ENCODE measurements at places on chromosomes 11 and 22.
A peak's percentile ranks its signal among the peaks of the same experiment; 100 is the strongest.

GRCh38 chr22:36765131-36765942 is 10.6 kb downstream of the IFT27 start:
- peaks cover 2% of the 10 kb centered on the region for H3K36me3 ChIP-seq
- no peaks in the 10 kb centered on the region for H3K27me3 ChIP-seq
- H3K27ac ChIP-seq: no peak overlapping the region
- no peaks in the 10 kb centered on the region for H3K4me1 ChIP-seq
- H3K4me3 ChIP-seq: no peak overlapping the region
- no peak for DNase-seq

DNA sequence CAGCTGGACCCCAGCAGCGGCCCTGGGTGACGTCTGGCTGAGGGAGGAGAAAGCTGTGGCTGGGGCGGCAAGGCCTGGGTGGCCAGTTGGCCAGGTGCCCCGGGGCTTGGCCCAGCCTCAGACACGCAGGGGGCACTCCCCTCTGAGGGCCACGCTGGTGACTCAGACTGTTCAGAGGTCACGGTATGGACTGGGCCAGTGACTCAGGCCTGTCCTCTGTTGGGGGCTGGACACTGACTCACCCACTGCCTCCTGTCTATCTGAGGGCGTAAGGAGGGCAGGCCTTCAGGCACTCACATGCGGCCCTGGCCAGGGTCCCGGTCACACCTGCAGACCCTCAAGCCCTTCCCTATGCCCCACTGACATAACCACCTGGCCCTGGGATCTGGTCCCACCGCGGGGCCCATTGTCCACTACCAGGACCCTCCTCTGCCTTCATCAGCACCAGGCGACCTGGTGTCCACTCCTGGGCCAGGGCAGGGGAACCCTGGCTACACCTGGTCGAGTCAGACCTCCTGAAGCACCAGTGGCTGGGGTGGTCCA is 3.7 kb upstream of the MUC5AC start:
- no peak for DNase-seq
- H3K27ac ChIP-seq: no peak overlapping the region
- H3K36me3 ChIP-seq: no peaks in the 10 kb centered on the region
- no peaks in the 10 kb centered on the region for H3K4me1 ChIP-seq
- no peak overlapping the region for H3K4me3 ChIP-seq

DNA sequence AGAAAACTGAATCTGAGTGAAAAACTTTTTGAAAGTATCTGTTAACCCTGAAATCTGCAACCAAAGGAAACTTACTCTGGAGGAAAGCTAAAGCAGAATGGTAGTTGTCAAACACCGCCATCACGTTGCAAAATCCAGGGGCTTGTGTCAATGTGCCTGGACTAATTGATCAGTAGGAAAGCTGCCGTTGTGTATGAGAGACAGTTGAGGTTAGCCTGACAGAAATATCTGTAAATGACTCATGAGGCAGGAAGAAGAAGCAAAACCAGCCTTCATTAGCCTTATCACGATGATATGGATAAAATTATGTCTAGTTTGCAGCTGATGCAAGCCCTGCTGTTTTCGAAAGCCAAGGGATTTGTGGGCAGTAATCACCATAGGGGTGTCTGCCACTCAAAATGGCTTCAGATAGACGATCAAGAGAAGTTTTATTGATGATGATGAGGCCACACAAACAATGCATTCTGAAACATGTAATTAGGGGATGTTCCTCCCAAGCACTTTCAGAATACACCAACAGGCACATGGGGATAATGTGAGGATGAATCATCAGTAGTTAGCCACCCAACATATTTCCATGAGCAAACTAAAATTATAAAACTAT is 8.9 kb downstream of the SCGB1A1 start:
- no peaks in the 10 kb centered on the region for H3K27me3 ChIP-seq
- peaks cover 30% of the 10 kb centered on the region for H3K4me1 ChIP-seq
- DNase-seq: no peak

DNA sequence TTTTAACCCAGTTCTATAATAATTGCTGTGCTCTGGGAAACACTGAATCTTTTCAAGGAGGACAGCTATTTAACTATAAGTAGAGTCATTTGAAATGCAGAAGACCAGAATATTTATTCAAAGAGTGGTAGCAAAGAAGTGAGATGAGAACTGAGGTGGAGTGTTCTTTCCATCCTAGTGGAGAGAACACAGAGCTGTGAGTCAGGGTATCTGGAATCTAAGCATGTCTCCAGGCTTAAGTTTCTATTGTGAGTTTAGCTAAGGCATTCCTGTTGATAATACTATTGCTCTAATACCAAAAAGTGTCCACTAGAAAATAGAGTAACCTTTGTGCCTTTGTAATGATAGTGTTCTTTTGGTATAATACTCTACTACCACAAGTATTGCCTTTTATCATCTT is 32.4 kb downstream of the JAM3 start:
- no peaks in the 10 kb centered on the region for H3K4me1 ChIP-seq
- no peaks in the 10 kb centered on the region for H3K36me3 ChIP-seq
- no peak overlapping the region for H3K4me3 ChIP-seq
- no peak for DNase-seq

DNA sequence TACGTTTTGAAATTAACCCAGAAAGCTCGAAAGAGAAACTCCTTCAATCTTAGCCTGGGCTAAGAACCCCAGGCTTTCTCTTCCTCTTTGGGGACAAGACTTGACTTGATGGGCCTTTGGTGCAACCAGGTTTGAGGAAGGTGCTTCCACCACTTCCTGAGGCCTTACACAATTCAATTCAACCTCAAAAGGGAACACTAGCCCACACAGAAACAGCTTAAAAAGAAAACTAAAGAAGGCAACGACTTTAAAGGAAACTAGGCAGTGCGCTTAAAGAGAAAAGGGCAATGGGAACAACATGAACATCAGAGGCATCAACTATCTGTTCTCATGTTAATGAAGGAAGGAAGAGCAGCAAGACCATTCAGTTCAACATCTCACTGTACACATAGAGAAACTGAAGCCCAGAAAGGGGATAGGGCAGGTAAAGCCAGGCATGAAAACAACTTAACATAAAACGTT is 24.8 kb downstream of the PAK1 start:
- H3K27me3 ChIP-seq: no peaks in the 10 kb centered on the region
- H3K36me3 ChIP-seq: no peaks in the 10 kb centered on the region
- H3K27ac ChIP-seq: no peak overlapping the region
- DNase-seq: no peak
- H3K4me3 ChIP-seq: no peak overlapping the region

GRCh38 chr11:133716602-133717001 is 128.7 kb downstream of the SPATA19 start:
- H3K4me3 ChIP-seq: no peak overlapping the region
- no peaks in the 10 kb centered on the region for H3K27me3 ChIP-seq
- H3K36me3 ChIP-seq: no peaks in the 10 kb centered on the region

DNA sequence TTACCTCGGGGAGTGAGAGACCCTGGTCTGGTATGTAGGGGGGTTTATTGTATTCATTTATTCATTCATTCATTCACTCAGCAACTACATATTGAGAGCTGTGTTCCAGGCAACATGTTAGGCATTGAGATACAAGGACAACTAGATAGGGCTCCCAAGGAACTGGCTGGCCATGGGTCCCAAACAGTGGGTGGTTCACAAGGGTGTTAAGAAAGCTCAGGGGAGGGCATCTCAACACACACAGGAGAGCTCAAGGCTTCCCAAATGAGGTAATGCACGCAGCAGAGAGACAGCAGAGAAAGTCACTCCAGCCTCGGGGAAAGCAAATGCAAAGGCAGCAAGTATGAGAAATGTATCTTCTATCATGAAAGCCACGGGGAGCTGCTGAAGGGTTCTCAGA is 51.8 kb downstream of the BTG4 start:
- no peaks in the 10 kb centered on the region for H3K36me3 ChIP-seq
- H3K27ac ChIP-seq: no peak overlapping the region
- no peak for DNase-seq
- no peaks in the 10 kb centered on the region for H3K27me3 ChIP-seq

GRCh38 chr11:7657306-7658025 is 15.8 kb downstream of the CYB5R2 start:
- no peak for DNase-seq
- H3K27ac ChIP-seq: no peak overlapping the region
- no peaks in the 10 kb centered on the region for H3K4me1 ChIP-seq
- H3K36me3 ChIP-seq: peaks cover 40% of the 10 kb centered on the region

- DNase-seq: no peak
- H3K4me1 ChIP-seq: no peaks in the 10 kb centered on the region
- H3K4me3 ChIP-seq: no peak overlapping the region
- no peaks in the 10 kb centered on the region for H3K36me3 ChIP-seq
- no peak overlapping the region for H3K27ac ChIP-seq
These were observed 148.7 kb upstream of the TIMP3 start for GRCh38 chr22:32652645-32653270.

DNA sequence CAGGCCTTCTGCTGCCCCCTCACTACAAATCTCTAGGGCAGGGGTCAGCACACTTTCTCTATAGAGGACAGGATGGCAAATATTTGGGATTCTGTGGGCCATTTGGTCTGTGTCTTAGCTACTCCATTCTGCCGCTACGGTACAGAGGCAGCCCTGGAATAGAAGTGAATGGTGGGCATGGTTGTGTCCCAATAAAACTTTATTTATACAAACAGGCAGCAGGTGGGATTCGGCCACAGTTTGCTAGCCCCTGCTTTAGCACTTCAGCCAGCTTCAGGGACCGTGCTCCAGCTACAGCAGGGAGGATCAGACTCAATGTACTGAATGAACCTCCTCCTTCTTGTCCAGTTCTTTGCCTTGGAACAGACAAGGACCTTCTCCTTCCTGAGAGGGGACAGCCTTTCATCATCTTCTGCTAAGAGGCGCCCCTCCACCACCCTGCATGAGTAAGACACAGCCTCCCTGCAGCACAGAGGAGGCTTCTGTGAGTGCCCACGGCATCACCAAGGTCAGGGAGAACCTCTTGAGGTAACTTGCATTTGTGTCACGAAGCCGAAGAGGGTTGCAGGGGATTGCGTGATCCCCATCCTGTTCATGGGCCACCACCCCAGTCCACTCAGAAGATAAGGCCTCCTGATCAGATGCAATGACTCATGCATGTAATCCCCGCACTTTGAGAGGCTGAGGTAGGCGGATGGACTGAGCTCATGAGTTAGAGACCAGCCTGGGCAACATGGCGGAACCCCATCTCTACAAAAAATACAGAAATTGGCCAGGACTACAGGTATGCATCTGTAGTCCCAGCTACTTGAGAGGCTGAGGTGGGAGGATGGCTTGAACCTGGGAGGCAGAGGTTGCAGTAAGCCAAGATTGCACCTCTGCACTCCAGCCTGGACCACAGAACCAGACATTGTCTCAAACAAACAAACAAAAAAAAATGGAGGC is 4.6 kb downstream of the C11orf24 start:
- peaks cover 52% of the 10 kb centered on the region for H3K36me3 ChIP-seq
- no peak for DNase-seq
- H3K27me3 ChIP-seq: no peaks in the 10 kb centered on the region
- H3K4me1 ChIP-seq: peaks cover 2% of the 10 kb centered on the region
- H3K27ac ChIP-seq: no peak overlapping the region

- no peak overlapping the region for H3K27ac ChIP-seq
- H3K4me1 ChIP-seq: no peaks in the 10 kb centered on the region
- no peaks in the 10 kb centered on the region for H3K27me3 ChIP-seq
These were observed 20.0 kb downstream of the TRMU start for GRCh38 chr22:46355369-46355995.

- peak; percentile 57 for DNase-seq
- H3K4me3 ChIP-seq: peak overlapping the region; percentile 37
- no peaks in the 10 kb centered on the region for H3K36me3 ChIP-seq
- H3K27ac ChIP-seq: no peak overlapping the region
These were observed 1252.7 kb downstream of the BRD1 start for GRCh38 chr22:48574776-48575617.

- H3K4me3 ChIP-seq: no peak overlapping the region
- DNase-seq: no peak
- H3K27ac ChIP-seq: no peak overlapping the region
- no peaks in the 10 kb centered on the region for H3K27me3 ChIP-seq
These were observed 1.4 kb downstream of the CORO1B start for GRCh38 chr11:67441731-67442351.

DNA sequence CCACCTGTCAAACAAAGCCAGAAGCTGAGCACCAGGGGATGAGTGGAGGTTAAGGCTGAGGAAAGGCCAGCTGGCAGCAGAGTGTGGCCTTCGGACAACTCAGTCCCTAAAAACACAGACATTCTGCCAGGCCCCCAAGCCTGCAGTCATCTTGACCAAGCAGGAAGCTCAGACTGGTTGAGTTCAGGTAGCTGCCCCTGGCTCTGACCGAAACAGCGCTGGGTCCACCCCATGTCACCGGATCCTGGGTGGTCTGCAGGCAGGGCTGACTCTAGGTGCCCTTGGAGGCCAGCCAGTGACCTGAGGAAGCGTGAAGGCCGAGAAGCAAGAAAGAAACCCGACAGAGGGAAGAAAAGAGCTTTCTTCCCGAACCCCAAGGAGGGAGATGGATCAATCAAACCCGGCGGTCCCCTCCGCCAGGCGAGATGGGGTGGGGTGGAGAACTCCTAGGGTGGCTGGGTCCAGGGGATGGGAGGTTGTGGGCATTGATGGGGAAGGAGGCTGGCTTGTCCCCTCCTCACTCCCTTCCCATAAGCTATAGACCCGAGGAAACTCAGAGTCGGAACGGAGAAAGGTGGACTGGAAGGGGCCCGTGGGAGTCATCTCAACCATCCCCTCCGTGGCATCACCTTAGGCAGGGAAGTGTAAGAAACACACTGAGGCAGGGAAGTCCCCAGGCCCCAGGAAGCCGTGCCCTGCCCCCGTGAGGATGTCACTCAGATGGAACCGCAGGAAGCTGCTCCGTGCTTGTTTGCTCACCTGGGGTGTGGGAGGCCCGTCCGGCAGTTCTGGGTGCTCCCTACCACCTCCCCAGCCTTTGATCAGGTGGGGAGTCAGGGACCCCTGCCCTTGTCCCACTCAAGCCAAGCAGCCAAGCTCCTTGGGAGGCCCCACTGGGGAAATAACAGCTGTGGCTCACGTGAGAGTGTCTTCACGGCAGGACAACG is 11.7 kb downstream of the CXCR5 start:
- no peak for DNase-seq
- H3K27me3 ChIP-seq: no peaks in the 10 kb centered on the region
- no peaks in the 10 kb centered on the region for H3K4me1 ChIP-seq
- peaks cover 4% of the 10 kb centered on the region for H3K36me3 ChIP-seq
- no peak overlapping the region for H3K27ac ChIP-seq

DNA sequence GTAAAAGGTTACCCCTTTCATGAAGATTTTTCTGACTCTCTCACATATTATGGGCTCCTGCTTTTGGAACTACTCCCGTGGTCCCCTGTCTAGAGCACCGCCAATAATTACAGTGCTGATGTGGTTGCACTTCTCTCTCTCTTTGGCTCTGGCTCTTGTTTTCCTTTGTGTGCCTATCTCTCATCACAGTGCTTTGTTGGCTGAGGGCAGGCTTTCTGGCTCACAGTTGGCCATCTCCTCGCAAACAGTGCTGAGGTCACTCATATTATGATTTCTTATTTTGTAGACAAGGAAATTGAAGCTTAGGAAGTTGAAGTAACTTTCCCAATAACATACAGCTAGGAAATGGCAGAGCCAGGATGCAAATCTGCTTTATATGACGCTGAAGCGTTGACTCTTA is 192.5 kb downstream of the DDX10 start:
- no peak overlapping the region for H3K27ac ChIP-seq
- no peaks in the 10 kb centered on the region for H3K36me3 ChIP-seq
- H3K4me3 ChIP-seq: no peak overlapping the region
- no peaks in the 10 kb centered on the region for H3K4me1 ChIP-seq
- H3K27me3 ChIP-seq: no peaks in the 10 kb centered on the region
- no peak for DNase-seq

All from liver (tissue), 10 donors.